ENCODE measurements at places on chromosomes 12 and 14.

GRCh38 chr14:92259613-92260357 is 63.2 kb upstream of the SLC24A4 start:
- DNase-seq = no peak

DNA sequence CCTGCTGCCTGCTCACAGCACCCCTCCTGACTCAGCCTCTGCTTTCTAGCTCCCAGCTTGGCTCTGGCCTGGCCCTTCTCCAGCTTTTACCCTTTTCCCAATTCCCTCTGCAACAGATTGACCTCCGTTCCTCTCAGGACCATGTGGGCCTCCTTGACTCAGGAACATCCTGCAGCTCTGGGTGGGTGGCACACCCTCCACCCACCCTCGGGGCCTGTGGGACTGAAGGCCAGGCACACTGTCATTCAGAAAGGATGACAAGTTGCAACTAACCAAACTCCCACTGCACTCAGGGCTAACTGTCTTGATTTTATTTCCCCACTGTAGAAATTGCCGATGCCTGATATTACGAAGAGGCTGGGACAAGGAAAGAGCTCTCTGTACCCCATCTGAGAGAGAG is 59.4 kb downstream of the HELB start:
- no peak for DNase-seq

- DNase-seq = no peak
Measured at GRCh38 chr14:63777024-63777423, 49.2 kb upstream of the SGPP1 start.

DNA sequence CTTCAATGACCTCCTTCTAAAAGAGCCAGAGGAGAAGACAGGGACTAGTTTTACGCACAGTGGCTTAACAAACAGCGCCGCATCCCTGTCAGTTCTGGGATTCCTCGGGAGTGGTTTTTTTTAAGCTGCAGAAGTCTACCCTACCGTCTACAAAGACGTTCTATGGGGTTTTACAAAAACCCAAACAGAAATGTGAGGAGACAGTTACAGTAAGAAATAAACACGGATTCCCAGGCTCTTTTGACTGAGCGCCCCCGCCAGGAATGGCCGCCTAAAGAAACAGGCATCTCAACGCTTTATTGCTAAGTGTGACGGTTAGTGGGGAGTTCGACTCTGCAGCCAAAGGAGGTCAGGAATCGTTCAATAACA is 484 bp downstream of the ALKBH1 start:
- DNase-seq = no peak

GRCh38 chr12:108270035-108270848 is 68.9 kb downstream of the CMKLR1 start:
- DNase-seq = no peak

All from vagina (tissue), 2 donors.